Breast epithelium (tissue), 4 donors: ENCODE measurements at places on chromosomes 12 and 14. TPM values are rescaled to one million over a fixed set of nuclear protein-coding genes. Genes with fewer than 3 reads are reported as not detected.

DNA sequence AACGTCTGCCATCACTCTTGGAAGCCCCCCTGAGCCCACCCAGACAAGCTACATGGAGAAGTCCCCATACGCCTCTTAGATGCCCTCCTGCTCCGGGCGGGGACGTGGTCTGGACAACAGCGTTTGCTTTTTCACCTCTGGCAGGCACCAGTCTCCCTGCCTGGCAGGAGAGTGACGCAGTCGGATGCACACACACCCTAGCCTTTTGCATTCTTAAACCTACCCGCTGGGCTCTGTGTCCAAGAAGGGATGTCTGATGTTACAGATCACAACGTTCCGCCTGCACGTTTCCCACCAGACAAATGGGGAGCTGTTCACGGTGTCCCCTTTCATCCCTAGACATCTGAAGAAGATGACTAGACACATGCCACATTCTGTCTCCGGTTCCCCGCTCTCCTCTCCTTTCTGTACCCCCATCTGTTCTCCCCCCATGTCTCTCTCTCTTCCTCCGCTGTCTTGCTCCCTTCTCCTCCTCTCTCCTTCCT, 100.2 kb downstream of the RIMBP2 start:
- no peak overlapping the region for H3K4me3 ChIP-seq
- H3K4me1 ChIP-seq = no peaks in the 10 kb centered on the region
- no peak for DNase-seq
- H3K27me3 ChIP-seq = no peaks in the 10 kb centered on the region
- H3K27ac ChIP-seq = no peak overlapping the region

Gene A2ML1
- 1.2 TPM for total RNA-seq

DNA sequence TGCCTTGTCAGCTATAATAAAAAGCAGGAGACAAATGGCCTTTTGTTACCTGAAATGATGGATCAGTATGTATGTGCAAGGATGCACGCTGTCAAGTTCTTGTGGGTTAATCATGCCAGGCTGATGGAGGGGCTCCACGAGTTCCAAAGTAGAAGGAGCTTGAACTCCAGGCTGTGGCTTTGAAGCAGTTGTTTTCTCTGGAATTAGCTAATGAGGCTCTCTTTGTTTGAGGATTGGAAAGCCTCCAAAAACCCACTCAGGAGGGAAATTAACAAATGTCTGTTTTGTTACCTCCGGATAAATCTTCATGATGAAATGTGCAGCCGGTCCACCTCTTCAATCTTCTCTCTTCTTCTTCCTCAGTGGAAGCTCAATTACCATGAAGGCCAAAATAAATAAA, 605.5 kb downstream of the DIO2 start:
- H3K36me3 ChIP-seq = no peaks in the 10 kb centered on the region
- no peak overlapping the region for H3K4me3 ChIP-seq
- no peak for DNase-seq
- no peaks in the 10 kb centered on the region for H3K4me1 ChIP-seq
- H3K27me3 ChIP-seq = no peaks in the 10 kb centered on the region
- no peak overlapping the region for H3K27ac ChIP-seq

Gene SLCO1B1
- not detected for total RNA-seq

- no peaks in the 10 kb centered on the region for H3K36me3 ChIP-seq
- no peaks in the 10 kb centered on the region for H3K27me3 ChIP-seq
- DNase-seq = no peak
Observed at GRCh38 chr12:12272869-12273268, 6.0 kb upstream of the LRP6 start.

Gene FGF6
- total RNA-seq = not detected

Gene ANG
- 49.2 TPM for total RNA-seq
